Activated CD4-positive, CD25-positive, alpha-beta regulatory T cell treated with anti-CD3 and anti-CD28 coated beads, Interleukin-2, amount 50 U/mL, for 24 hours (primary cell): ENCODE measurements at places on chromosomes 3 and 15.

- peak; percentile 65 for ATAC-seq
Observed at GRCh38 chr3:32960404-32961170, 9.1 kb downstream of the CCR4 start.

- ATAC-seq: no peak
Observed at GRCh38 chr15:70197318-70197944, 99.7 kb upstream of the TLE3 start.

GRCh38 chr15:92629276-92629974, 26.1 kb downstream of the FAM174B start:
- no peak for ATAC-seq

GRCh38 chr15:64483749-64484148, 23.4 kb downstream of the ZNF609 start:
- no peak for ATAC-seq

- ATAC-seq: no peak
Observed at GRCh38 chr15:25775317-25775912, 87.7 kb downstream of the ATP10A start.

DNA sequence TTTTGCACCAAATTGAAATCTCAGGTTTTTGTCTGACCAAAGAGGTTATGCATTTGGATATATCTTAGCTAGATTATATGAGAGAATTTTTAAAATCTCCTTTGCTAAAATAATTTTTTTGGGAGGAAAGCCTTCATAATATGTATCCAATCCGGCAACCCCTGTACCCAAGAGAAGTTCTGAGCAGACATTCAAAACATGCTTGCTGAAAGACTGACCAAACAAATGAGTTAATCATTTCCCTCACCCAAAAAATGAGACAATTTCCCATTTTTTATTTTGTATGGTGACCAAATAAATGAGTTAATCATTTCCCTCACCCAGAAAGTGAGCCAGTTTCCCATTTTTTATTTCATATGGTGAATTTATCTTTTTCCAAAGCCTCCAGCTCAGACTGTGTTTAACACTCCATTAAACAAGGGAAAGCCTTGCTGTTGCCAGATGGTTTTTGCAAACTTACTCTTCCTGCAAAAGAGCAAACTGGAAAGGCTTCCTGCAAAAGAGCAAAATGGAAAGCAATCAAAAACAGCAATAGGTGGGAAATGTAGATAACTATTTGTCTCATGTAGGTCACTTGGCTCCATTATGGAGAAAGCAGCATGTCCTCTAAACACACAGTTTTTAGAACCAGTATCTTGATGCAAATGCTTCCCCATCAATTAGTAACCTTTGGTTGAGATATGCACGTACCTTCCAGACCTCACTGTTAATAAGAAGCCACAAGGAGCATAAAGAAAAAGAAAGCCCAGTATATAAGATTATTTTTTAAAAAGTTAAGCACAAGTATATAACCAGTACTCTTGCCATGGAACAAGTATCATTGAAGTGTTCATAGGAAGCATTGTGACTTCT, 78.4 kb upstream of the OSTN start:
- ATAC-seq: no peak

GRCh38 chr3:130772129-130772528, 25.5 kb upstream of the PIK3R4 start:
- no peak for ATAC-seq

GRCh38 chr15:57060799-57061198, 142.4 kb downstream of the TCF12 start:
- no peak for ATAC-seq

DNA sequence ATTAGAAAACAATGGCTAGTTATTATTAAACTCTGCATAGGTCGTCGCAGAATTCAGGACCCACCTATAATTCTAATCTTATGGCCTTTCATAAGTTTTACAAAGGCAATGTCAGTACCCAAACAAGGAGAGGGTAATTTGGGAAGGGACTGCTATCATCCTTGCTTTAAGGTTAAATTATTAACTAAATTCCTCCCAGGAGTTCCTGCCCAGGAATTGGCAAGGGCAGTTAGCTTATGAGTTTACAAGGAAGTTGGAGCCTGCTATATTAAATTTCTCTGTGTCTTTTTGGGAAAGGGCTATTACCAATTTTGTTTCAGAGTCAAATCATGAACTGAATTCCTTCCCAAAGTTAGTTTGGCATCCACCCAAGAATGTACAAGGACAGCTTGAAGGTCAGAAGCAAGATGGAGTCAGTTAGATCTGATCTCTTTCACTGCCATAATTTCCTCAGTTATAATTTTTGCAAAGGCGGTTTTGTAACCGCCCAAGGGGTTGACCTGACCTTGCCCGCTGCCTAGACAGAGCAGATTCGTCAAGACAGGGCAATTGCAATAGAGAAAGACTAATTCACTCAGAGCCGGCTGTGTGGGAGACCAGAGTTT, 45.3 kb upstream of the LHFPL4 start:
- no peak for ATAC-seq

- peak; percentile 65 for ATAC-seq
Observed at GRCh38 chr3:105806359-105806758, 62.5 kb downstream of the CBLB start.

GRCh38 chr3:128282380-128283196, 129.3 kb downstream of the EEFSEC start:
- ATAC-seq: no peak

DNA sequence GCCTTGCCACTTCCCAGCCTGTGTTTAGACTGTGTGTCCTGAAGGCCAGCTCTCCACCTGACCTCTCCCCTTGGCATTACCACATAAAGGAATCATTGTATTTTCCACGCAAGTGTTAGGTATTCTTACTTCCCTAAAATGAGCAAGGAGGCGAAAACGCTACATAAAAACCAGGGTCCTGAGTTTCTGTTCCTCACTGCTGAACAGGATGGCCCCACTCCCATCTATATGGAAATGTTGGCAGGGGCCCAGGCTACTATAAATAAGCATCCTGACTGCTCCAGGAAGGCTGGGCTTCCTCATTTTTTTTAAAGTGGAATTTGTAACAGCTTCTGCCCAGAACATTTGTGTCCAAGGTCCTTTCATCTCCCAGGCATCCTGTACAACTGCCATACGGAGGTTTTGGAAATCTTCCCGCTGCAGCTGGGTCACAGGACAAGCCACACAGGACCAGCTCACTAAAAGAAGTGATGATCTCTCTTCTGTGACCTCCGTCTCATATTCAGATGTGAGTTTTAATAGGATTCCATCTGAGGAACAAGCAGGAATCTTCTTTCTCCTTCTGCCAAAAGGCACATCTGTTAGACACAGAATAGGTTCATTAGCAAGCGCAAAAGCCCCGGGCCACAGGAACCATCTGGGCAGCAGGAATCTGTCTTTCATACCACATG, 56.4 kb upstream of the LIMD1 start:
- ATAC-seq: no peak

- no peak for ATAC-seq
Observed at GRCh38 chr3:182782149-182782548, 11.2 kb upstream of the ATP11B start.

DNA sequence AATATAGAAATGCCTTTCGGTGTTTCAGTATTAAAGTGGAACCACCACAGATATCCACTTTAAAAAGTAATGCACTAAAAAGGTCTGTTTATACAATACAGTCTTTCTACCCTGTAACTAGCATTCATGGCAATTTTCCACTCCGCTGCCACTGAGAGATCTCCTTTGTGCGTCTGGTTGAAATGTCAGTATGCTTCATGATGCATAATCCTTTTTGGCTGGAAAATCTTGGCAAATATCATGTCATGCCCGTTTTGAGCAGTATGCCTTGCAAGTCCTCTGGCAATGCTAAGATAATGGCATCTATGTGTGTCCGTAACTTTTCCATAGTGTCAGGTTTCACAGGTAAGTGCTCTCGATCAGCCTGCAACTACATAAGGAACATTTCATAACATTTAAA, 30.8 kb upstream of the ARF4 start:
- no peak for ATAC-seq

- no peak for ATAC-seq
Observed at GRCh38 chr3:66661628-66662027, 160.8 kb upstream of the LRIG1 start.

- no peak for ATAC-seq
Observed at GRCh38 chr3:177410730-177411129, 213.4 kb upstream of the TBL1XR1 start.

DNA sequence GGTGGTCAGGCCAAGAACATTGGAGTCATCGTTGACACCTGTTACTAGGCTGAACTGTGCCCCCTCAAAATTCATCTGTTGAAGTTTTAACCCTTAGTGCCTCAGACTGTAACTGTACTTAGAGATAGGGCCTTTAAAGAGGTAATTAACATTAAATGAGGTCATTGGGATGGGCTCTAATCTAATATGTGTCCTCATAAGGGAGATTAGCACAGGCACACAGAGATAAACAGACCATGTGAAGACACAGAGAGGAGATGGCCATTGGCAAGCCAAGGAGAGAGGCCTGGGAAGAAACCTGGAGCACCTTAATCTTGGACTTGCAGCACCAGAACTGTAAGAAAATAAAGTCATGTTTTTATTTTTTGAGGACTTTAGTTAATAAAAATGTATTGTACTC, 59.6 kb downstream of the PLCL2 start:
- no peak for ATAC-seq

DNA sequence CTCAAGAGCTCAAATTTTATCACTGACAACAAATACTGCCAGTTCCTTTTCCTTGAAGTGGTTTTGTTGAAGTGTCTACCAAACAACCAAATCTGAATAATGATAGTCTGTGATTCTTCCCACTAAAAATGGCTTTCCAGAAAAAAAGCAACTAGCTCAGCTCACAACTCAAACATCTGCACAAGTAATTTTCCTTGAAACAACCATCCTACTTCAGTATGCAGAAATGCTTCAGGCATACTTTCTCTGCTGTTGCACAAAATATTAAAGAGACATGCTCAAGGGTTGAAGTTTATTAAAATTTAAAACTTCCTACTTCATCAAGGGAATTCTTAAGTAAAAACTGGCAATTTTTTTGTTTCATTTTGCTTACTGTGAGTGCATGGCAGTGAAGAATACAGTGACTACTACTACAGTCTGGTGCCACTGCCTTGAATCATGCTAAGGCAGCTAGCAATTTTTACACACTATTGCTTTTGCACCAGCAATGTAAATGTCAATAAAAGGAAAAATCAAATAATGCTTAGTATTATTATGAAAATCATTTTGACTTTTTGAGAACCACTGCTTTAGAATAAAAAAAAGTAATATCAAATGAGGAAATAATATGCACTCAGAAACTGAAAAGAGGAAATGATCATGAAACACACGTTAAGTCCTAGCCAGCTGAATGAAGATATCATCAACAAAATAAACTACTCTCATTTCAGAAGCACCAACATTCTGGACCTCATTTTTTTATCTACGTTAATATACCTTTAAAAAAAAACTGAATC, 33.6 kb downstream of the VPS13C start:
- ATAC-seq: no peak

- no peak for ATAC-seq
Observed at GRCh38 chr3:173943264-173943663, 545.7 kb downstream of the NLGN1 start.

- no peak for ATAC-seq
Observed at GRCh38 chr15:32716915-32717425, 834 bp upstream of the GREM1 start.

GRCh38 chr3:107241217-107241616, 136.0 kb upstream of the CCDC54 start:
- peak; percentile 11 for ATAC-seq

DNA sequence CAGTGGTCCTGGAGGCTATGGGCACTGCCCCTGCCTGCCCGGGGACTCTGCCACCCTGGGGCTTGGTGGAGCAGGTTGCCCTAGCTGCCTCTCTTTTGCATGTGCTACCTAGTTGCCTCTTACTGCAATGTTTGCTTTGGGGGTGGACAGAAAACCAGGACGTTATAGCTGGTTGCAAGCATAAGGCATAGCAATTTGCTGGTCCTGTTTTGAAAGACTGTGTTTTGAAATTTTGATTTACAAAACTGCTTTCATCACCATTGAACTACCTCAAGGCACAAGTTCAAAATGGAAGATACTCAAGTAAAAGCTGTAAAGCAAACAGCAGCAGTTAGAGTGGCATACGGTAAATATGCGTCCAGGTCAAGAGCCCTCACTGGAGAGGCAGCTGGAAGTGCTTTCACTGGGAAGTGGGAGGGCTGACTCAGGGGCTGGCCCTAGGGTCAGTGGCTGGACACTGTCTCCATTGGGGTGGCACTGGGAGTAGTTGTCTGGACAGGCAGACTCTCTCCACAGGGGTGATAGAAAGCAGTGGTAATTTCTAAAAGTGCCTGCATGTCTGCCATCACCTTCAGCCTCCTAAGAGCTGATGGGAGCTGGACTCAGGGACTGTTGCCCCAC, 138.1 kb downstream of the CHDH start:
- no peak for ATAC-seq

DNA sequence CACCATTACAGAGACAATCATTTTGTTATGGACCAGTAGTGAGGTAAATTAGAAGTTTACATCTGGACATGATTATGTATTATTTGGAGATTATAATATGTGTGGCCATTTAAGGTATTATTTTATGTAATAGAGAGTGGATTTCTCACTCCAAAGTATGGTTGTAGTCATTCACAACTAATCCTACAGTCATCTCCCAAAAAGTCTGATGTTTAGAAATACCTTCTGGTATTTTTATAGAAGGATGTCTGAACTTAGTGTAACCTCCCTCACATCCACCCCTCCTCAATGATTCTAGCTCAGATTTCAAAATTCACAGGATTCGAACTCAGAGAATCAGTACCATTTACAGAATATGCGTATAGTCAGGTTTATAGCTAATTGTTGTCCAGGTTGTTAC, 346.6 kb upstream of the MEIS2 start:
- ATAC-seq: no peak

- peak; percentile 22 for ATAC-seq
Observed at GRCh38 chr3:53134631-53135232, 4.5 kb upstream of the RFT1 start.

GRCh38 chr3:15420871-15421270, 6.5 kb downstream of the METTL6 start:
- no peak for ATAC-seq

- no peak for ATAC-seq
Observed at GRCh38 chr3:195838714-195839113, 27.0 kb upstream of the MUC4 start.

- no peak for ATAC-seq
Observed at GRCh38 chr3:58625196-58625824, 41.3 kb downstream of the FAM3D start.

- no peak for ATAC-seq
Observed at GRCh38 chr3:52769786-52770455, 819 bp downstream of the NEK4 start.

- peak; percentile 82 for ATAC-seq
Observed at GRCh38 chr3:94162700-94163099, 99.8 kb downstream of the NSUN3 start.
